ENCODE measurements at places on chromosomes 1 and 21.

- DNase-seq: no peak
These were observed 143.8 kb downstream of the DAB1 start for GRCh38 chr1:57279909-57280666.

- DNase-seq: no peak
These were observed 12.1 kb downstream of the NDUFV3 start for GRCh38 chr21:42905195-42905594.

DNA sequence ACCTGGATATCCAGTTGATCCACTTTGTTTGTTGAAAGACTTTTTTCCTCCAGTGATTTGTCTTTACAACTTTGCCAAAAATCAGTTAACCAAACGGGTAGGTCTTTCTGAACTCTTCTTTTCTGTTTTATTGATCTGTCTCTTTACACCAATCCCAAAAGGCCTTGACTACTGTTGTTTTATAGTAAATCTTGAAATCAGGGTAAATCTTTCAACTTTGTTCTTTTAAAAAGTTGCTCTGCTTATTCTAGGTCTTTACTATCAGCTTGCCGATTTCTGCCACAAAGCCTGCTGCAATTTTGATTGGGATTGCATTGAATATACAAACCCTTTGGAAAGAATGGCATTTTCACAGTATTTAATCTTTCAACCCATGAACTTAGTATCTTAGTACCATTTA lies 66.6 kb downstream of the ITSN1 start:
- no peak for DNase-seq

- DNase-seq: no peak
These were observed 14.5 kb upstream of the RNF187 start for GRCh38 chr1:228472655-228473054.

DNA sequence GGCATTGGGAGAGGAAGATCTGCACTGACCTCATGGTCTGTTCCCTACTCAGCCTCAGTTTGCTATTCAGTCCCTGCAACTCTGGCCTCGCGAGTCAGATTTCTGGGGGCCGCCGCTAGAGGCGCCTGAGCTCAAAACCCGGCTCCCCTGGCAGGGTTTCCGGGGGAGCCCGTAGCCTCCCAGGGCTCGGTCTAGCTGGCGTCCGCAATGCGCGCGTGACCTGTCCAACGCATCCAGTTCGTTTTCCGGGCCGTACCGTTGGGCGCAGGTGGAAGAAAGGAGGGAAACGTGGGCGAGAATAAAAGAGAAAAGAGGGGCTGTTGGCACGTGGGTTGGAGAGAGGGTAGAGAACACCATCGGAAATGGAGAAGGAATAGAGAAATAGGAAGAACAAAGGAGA lies at the start of gene ADAM30:
Gene ADAM30 (minus strand): TSS at position 213 of the 400 bp plus-strand sequence. CDS start 179 bp downstream, at position 34.
- DNase-seq: no peak

- DNase-seq: peak; percentile 49
These were observed 27.4 kb downstream of the SYF2 start for GRCh38 chr1:25204797-25205480.

DNA sequence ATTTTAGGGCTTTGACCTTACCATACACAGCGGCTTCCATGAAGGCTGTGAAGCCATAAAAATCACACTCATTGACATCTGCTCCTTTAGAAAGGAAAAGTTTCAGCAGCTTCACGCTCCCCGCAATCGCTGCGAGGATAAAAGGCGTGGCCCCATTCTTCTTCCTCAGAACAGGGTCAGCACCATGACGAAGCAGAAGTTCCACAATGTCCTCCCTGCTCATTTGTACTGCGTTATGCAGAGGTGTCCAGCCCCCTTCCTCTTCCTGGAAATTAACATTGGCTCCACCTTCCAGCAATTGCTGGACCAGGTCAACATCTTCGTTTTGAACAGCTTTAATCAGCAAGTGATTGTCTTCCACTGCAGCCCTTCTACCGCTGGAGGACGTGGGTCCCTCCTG lies 2.7 kb downstream of the RNASEL start:
- no peak for DNase-seq

- DNase-seq: no peak
These were observed 357.4 kb downstream of the LMO4 start for GRCh38 chr1:87686136-87686495.

DNA sequence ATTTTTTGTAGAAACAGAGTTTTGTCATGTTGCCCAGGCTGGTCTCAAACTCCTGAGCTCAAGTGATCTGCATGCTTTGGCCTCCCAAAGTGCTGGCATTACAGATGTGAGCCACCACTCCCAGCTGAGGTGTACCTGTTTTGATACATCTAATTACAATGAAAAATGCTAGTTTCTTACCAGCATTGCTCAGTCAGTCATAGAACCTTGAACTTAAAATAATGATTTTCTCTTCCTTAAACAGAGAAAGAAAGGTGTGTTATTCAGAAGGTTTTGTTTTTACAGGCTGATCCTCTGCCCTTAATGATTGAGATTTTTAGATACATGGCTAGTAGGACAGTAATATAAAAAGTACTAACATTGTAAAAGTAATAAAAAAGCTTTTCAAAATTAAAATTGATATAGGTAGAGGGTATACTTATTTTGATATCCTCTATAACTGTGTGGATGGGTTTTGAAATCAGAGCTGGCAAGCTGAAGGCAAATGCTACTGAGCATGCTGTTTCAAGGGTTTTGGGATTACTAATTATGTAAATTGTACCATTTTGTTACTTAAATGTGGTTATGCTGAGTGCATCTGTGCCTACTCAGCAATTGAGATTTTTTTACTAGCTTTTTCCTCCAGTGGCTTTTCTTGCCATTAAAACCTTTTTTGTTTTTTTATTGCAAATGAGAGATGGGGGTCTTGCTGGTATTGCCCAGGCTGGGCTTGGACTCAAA lies 16.1 kb downstream of the PRRC2C start:
- no peak for DNase-seq

- DNase-seq: no peak
These were observed 82.9 kb downstream of the TBX15 start for GRCh38 chr1:118905196-118905595.

DNA sequence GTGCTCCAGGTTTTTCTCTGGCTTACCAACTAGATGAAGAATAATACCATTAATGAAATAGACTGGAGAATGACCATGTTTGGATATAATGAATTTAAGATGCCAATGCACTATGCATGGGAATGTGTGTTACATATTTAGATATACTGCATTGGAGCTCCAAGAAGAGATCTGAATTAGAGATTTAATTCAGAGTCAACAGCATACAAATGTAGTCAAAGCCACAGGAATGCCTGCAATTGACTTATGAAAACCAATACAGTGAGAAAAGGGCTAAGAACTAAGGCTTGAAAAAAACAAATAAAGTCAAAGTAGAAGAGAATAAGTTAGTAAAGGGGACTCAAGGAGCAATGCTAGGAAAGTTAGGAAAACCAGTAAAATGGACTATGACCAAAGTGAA lies 59.1 kb downstream of the USP24 start:
- DNase-seq: no peak

DNA sequence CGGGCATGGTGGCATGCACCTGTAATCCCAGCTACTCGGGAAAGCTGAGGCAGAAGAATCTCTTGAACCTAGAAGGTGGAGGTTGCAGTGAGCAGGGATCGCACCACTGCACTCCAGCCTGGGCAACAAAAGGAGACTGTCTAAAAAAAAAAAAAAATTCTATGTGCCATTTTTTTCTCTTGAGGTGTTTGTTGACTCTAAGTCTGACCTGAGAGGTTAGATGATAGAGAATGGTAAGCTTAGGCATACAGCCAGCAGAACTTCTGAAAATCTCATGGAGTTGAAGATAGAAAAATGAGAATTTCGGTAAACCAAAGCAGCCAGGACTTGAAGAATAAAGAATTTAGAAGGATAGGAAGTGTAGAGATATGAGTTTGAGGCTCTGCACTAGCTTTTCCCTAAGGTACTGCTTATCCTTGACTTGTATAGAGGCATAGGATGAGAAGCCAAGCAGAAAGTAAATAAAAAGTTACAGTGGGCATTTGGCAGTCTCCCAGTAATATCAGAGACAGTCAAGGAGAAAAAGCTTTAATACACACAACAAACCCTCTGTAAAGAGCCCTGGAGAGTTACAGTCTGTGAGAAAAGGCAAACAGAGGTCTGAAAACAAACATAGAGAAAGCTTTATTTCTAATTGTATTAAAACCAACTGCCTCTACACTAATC lies 24.3 kb downstream of the F13B start:
- no peak for DNase-seq

- DNase-seq: no peak
These were observed 940 bp downstream of the NES start for GRCh38 chr1:156676114-156676819.

DNA sequence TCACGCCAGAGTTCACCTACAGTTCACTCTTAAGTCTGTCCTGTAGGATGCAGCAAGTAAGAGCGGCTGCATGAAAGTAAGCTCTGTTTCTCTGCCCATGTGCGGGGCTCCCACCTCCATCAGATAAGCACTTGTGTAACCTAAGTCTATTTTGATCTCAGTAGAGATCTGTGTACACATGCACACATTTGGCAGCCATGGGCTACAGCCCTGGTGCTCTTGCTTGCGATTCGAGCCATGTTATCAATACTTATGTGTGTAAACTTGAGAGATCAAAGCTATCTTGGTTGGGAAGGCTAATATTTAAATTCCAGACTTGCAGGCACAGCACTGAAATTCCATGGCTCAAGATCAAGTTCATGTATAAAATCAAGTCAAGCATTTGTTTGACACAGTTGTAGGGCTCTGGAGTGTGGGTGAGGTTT lies 244.7 kb upstream of the FGGY start:
- no peak for DNase-seq

GRCh38 chr1:84390226-84390625 lies 8.1 kb upstream of the DNASE2B start:
- DNase-seq: no peak

GRCh38 chr1:243841507-243841906 lies 8.5 kb downstream of the AKT3 start:
- no peak for DNase-seq

GRCh38 chr1:21687081-21687529 lies 17.9 kb upstream of the RAP1GAP start:
- DNase-seq: no peak

DNA sequence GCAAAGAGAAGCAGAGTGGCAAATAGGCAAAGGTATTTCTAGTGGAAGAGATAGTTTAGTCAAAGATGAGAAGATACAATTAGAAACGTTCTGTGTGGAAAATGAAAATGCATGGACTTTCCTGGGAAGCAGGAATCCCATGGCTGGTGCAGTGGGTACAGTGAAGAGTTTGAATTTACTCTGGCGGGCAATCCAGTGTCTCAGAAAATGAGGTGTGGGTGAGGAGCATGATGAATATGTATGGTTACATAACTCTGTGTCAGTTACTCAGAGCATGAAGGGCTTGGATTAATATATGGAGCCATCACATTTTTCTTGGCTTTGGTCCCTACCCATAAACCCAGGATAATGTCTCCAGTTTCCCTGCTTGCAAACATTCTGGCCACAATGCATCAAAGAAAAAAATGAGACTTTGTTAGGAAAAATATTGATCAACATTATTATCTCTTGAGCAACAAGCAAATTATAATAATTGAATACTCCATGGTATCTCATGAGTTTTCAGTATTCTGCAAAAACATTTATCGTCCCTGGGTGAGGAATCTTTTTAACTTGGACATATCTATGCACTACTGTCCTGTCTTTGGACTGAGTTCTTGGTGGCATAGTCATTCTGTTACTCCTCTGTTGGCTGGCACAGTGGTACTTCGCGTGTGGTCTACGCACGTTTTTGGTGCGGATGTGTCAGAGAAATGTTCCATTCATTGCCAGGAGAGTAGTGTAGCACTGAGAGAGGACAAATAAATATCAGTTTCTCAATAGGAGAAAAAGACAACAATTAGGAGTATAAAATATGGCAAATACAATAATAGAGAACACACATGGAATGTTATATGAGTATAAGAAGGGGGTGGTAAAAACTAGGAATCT lies 173.7 kb upstream of the C1orf105 start:
- no peak for DNase-seq

DNA sequence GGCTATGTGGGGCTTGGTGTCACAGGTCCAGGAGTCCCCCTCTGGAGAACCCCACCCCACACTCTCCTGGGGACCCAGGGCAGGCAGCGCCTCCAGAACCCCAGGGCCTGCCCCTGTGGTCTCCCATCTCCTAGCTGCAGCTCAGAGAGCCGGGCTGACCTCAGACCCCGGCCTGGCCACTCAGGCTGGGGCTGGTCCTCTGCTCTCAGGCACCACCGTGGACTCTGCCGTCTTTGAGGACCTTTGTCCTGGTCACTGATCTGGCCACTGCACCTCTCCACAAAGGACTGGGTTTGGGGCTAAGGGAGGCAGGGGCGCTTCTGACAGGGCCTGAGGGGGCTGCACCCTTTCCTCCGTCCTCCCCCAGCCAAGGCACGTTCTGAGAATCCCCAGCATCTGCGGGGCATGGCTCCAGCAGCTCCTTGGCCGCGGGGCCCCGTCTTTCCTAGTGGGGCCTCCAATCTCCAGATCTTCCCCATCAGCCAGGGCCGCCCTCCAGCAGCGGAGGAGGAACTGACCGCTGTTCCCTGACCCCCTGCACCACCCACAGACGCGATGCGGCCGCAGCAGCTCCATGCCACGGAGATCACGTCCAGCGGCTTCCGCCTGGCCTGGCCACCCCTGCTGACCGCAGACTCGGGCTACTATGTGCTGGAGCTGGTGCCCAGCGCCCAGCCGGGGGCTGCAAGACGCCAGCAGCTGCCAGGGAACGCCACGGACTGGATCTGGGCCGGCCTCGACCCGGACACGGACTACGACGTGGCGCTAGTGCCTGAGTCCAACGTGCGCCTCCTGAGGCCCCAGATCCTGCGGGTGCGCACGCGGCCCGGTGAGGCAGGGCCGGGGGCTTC lies 3.3 kb downstream of the VWA1 start:
- DNase-seq: no peak

DNA sequence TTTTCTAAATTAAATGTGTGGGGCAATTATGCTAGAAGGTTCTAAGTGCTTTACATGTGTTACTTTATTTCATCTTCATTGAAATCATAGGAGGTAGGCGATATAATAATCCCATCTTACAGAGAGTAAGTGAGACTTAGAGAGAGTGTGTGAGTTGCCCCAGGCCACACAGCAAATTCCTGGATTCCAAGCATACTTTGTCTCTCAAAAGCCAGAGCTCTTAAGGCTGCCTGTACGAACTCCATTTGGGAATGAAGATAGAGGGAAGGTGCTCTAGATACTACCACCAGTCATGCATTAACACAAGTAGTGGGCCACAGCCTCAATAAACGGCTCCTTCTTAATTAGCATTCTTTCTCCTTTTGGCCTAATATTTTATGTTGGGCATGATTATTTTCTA lies 170.1 kb downstream of the SIPA1L2 start:
- DNase-seq: no peak

DNA sequence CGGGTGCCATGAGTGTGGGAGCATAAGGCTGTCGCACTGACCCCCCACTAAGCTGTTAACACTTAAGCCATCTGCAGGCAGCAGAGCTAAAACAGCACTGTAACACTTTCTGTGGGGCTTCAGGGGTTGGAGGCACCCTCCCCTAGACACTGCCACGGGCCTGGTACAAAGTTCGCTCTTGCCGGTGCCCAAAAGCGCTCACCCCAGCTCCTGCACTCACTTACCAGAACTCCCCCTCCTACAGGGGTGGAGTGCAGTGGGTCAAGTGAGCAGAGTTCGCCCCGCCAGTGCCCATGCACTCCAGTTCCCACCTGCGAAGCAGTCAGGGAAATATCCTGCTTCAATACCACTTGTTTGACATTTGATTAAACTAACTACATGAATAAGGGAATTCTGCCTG lies 46.3 kb upstream of the CFAP298 start:
- no peak for DNase-seq

All from globus pallidus (tissue), 1 donor.